ENCODE measurements at places on chromosomes 1 and 21. TPM values are rescaled to one million over a fixed set of nuclear protein-coding genes. Genes with fewer than 3 reads are reported as not detected.

Gene SIM2
- 0.26 TPM for total RNA-seq

Gene BNIPL
- total RNA-seq, result 4.7 TPM

Gene KCNE2
- total RNA-seq, result not detected

Gene OLFML2B
- not detected for total RNA-seq

Gene OR2T1
- total RNA-seq, result not detected

Gene TSTD1
- total RNA-seq, result 87.1 TPM

Gene FCGR3A
- total RNA-seq, result not detected

Gene TMPRSS2
- 3.7 TPM for total RNA-seq

Gene AADACL4
- total RNA-seq, result not detected

Gene IRF6
- total RNA-seq, result 226 TPM

Gene TFF1
- not detected for total RNA-seq

Gene PDC
- not detected for total RNA-seq

Gene UQCRHL
- total RNA-seq, result 1.8 TPM

Gene OR14K1
- not detected for total RNA-seq

Gene CD52
- not detected for total RNA-seq

Gene PBXIP1
- total RNA-seq, result 28.3 TPM

Gene PROK1
- not detected for total RNA-seq

Gene RXFP4
- not detected for total RNA-seq

Gene TNFRSF8
- not detected for total RNA-seq

Gene SLFNL1
- total RNA-seq, result under 0.01 TPM

Gene LAX1
- not detected for total RNA-seq

Gene GPR157
- total RNA-seq, result 44.0 TPM

Gene SCYL3
- 11.5 TPM for total RNA-seq

Gene AUNIP
- 2.4 TPM for total RNA-seq

Gene RASAL2
- 9.7 TPM for total RNA-seq

Gene RNF11
- total RNA-seq, result 184 TPM

Gene MORC3
- 60.8 TPM for total RNA-seq

Gene LCE1A
- not detected for total RNA-seq

Gene WDTC1
- total RNA-seq, result 16.5 TPM

Gene TRAF3IP3
- not detected for total RNA-seq

Gene AMY1C
- total RNA-seq, result 0.26 TPM

Gene KCNJ9
- total RNA-seq, result 0.13 TPM

Gene UCK2
- 78.2 TPM for total RNA-seq

Gene SPRR2E
- total RNA-seq, result 3.7 TPM

Gene OLFML3
- 0.13 TPM for total RNA-seq

Gene RPE65
- total RNA-seq, result not detected

Gene THEM5
- total RNA-seq, result not detected

Gene YOD1
- total RNA-seq, result 15.3 TPM

Gene KIF26B
- 1.8 TPM for total RNA-seq

Gene U2AF1
- 21.6 TPM for total RNA-seq

Gene AP4B1
- 6.1 TPM for total RNA-seq

Gene NEGR1
- 0.26 TPM for total RNA-seq
